DMS79 treated with DMSO at 0.1 percent for 48 hours (cell line): ENCODE measurements at places on chromosomes 3 and 15.
A peak's percentile ranks its signal among the peaks of the same experiment; 100 is the strongest.

- DNase-seq, result no peak
Measured at GRCh38 chr3:56742887-56743286, 58.9 kb downstream of the ARHGEF3 start.

DNA sequence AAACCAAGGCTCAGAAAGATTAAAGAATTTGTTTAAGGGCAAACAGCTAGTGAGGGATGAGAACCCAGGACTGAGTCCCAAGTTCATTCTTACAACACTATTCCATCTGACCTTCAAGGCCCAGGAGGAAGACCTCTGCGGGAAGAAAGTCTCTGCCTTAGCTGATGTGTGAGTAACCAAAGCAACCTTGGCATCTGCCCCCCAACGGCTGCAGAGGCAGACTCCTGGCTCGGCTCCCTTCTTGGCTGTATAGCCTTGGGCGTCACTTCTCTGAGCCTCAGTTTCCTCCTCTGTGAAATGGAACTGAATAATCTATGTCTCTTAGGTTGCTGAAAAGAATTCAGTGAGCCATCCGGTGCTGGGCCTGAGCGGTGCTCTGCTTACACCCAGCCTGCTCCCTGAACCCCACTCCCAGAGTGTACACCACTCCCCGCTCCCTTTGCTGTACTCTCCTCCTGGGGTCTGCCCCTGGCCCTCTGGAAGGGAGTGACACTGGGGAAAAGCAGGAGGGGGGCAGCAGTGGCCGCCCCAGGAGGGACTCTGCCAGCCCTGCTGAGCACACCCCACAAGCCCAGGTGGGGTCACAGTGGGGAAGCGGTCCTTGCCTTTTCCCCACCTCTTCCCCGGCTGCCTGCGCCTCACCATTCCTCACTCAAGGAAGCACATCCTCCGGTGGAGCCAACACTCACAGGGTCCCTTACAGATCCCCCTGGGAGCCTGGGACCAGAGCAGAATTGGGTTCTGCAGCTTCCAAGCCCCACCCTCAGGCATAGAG lies 97.3 kb downstream of the IQSEC1 start:
- DNase-seq, result no peak

DNA sequence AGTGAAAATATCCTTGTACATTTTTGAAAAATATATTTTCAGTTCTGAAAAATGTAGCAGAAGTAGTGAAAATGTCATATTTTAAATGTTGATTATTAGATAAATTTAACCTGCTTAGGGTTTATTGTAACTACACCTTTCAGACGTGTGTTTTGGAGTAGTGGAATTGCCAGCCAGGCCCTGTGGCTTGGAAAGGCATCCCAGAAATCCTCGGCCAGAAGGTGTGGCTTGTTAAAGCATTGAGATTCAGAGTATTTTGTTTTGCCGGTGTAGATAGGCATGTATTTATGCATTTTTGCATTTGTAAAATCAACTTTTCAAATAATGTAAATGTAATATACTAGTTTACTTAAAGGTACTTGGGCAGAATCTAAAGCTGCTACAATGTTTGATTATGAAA lies 7.0 kb downstream of the EBLN2 start:
- no peak for DNase-seq

DNA sequence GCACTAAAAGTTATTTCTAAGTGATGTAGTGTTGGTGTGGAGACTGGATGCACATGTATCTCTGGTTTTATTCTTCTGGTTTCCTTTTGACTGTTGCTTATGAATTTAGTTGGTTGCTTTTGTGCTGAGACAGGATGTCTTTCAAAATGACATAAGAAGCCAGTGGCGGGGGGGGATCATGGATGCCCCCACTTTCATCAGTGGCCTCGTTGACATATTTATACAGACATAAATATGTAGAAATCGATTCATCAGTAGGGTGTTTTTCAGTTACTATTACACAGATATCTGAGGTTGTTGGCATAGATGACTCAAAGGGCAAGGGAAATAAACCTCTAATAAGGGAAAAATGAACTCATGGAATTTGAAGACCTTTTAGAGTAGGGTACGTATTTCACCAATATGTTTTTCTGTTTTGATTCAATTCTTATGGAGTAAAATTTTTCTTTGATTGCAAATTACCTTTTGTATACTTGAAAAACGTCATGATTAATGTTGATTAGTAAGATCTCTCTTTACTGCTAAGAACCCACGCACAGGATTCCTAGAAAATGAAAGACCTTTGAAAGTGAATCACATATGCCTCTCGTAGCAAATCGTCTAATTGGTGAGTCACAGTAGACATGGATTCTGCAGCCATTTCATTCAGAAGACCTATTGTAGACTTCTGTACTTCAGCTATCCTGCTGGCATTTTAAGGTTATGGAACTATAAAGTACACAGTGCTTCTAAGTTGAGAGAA lies 97.4 kb upstream of the RBMS3 start:
- no peak for DNase-seq

DNA sequence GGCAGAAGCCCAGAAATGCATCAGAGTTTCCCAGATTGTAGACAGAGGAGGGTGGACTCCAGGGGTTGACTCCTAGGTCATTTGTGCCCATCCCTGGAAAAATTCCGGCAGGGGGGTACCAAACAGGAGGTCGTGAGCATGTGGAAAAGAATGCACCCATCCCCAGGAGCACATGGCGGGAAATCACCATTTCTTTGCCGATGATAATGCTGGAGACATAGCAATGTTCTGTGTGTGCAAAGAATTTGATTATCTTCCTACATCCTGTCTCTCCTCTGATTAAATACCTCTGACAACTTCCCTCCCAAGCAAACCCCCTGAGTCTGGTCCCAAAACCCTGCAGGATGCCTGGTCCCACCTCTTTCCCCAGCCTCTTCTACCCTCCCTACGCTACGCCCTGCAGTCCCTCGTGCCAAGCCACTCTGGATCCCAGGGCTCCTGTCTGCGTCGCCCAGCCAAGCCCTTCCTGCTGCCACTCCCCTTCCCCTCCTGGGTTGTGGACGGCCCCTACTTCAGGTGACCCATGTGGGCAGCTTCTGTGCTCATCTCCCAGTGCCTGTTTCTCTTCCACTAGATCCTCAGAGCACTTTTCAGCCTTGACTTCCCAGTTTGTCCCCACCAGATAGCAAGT lies 15.8 kb downstream of the WNT7A start:
- no peak for DNase-seq

GRCh38 chr3:185715091-185715490 lies 109.8 kb downstream of the IGF2BP2 start:
- no peak for DNase-seq

GRCh38 chr15:88650556-88650955 lies 11.7 kb downstream of the ISG20 start:
- no peak for DNase-seq

GRCh38 chr3:182760576-182761164 lies 32.6 kb upstream of the ATP11B start:
- no peak for DNase-seq

DNA sequence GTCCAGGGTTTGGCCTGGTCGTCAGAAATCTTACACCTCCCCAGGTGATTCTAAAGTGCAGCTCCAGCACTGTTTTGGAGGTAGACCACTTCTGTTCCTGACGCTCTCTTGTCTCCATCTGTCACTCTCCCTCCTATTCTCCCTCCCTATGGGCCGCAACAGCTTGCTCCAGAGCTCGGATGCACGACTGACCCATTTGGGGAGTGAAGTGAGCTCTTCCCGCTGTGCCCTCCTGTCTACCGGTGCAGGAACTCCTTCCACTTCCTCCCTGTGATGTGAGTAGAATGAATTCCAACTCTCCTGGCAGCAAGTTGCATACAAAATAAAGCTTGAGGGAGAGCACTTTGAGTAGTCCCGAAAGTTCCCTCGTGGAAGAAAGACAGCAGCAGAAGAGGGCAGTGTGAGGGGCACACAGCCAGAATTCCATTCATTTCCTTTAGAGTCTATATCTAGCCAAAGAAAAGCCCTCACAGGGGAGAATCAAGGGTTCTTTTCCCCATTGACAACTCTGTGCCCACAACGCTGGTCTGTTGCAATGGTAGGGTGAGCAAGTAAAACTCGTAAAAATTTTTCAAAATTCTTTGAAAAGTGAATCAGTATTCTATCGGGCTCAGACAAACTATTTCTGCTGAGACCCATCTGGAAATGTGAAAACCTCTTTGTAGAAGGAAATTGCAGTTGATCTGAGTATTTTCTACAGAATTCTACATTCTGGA lies 39.9 kb upstream of the BDH1 start:
- DNase-seq, result no peak

- no peak for DNase-seq
Measured at GRCh38 chr15:33138000-33138399, 56.5 kb downstream of the FMN1 start.

GRCh38 chr3:132538072-132538471 lies 59.0 kb upstream of the ACKR4 start:
- no peak for DNase-seq

GRCh38 chr3:118927449-118927848 lies 107.2 kb downstream of the IGSF11 start:
- no peak for DNase-seq

DNA sequence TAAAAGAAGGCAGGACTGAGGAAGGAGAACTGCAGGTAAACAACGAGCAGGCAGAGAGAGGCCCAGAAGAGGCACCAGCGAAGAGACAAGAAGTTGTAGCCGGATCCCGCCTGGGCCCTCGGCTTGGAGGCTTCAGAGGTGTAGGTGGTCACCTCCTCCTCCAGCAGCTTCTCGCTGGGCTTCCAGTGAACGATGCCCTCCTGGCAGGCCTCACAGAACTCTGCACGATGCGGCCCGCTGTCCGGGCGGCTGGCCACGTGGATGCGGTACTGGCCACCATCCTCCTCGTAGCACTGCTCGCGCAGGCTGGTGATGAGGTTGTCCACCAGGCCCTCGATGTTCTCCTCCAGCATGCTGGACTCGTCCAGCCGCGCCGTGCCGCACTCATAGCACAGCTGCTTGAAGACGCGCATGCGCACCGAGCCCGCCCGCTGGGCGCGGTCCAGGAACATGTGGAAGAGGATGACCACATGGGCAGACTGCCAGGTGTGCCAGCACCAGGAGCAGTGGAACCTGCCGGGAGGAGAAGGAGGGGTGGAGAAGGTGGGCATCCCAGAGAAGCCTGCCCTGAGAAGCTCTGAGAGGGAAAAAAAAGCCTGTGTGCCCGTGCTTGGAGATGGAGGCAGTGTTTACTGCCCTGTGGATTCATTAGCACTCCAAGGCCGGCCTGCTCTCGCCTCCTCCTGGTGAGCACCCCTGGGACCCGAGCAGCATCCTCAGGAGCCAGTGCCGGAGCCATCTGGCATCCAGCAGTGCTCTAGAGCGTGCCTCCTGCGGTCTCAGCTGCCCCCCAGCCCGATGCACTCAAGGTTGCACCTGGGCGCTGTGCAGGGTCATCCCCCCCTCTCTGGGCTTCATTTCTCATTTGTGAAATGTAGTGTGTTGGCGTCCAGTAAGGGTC lies 3.6 kb downstream of the RTP2 start:
- no peak for DNase-seq

DNA sequence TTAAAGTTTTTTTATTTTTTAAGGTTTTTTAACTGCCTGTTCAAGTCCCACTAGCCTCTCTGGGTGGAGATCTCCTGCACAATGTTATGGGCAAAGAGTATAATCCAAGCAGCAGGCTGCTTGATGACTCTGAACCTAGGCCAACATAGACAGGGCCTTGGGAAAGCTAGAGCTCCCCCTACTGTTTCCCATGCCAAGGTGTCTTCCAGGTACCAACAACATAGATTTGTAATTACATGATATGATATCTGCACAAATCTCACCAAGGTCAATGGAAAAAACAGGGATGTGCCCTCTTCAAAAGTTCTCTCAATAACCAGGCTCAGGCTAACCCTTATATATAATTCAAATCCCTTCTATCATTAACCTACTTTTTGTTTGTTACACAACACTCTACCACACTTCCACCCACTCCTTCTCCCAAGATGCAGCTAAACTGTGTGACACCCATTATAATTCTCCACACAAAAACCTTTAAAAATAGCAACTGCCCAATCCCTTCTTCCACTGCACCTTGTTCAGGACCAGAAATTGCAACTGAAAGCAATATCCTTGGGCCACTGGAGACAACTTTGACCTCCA lies 43.8 kb downstream of the RBM15B start:
- peak; percentile 2 for DNase-seq
